Central memory CD4-positive, alpha-beta T cell (primary cell): ENCODE measurements at places on chromosomes 7 and 10.

- no peak for DNase-seq
Measured at GRCh38 chr10:63935705-63936104, 414.5 kb downstream of the REEP3 start.

DNA sequence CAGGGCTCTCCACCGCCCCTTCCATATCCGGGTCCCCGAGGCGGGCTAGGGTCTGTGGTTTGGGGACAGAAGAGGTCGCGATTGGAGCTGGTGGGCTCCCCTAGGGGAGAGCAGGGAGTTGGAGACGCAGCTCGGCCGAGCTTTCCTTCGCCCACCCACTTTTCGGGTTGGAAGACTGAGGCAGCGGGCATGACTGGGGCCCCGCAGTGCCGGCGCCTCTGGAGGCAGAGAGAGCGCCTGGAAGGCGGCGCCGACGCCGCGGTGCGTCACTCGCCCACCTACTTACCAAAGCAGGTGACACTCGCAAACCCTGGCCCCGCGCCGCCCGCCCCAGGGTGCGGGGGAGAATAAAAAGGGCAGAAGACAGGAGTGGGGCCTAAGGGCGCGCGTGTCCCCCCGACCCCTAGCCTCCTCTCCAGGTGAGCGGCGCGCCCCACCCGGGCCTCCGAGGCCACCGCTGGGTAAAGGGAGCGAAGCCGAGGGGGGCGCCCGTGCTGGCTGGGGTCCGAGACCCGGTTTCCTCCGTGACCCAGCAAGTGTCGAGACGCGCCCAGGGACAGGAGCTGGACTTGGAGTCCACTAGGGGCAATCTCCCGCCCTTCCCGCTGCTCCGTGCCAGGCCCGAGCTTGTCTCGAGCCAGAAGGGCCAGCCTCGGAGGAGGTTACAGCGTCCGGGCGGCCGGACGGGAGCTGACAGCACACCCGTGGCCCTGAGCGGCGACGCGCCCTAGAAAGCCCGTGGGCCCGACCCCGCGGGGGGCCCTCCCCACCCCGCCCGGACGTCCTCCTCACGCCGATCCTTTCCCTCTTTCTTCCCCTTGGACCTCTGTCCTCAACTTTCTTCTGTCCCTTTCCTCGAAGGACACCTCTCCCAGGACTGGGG, 34.4 kb upstream of the GRID1 start:
- DNase-seq, result peak; percentile 76

- DNase-seq, result no peak
Measured at GRCh38 chr10:132373241-132373955, 23.6 kb upstream of the PWWP2B start.

GRCh38 chr10:114723361-114723760, 65.3 kb upstream of the ABLIM1 start:
- no peak for DNase-seq

DNA sequence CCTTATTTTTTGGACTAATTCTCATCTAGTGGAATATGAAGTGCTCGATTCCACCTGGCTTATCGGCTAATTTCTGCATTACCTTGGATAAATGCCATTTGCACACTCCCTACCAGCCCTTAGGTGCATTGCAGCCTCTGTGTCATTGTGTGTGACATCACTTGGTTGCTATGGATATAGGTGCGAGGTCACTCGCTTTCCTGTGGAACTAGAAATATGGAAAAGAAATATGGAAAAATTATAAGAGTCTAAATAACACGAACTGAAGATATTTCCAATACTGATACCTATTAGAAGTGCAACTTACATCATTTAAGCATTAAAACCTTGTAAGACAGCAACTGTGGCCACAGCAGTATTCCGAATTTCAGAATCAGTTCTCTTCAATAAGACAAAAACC, 2.0 kb downstream of the YWHAG start:
- DNase-seq, result no peak

DNA sequence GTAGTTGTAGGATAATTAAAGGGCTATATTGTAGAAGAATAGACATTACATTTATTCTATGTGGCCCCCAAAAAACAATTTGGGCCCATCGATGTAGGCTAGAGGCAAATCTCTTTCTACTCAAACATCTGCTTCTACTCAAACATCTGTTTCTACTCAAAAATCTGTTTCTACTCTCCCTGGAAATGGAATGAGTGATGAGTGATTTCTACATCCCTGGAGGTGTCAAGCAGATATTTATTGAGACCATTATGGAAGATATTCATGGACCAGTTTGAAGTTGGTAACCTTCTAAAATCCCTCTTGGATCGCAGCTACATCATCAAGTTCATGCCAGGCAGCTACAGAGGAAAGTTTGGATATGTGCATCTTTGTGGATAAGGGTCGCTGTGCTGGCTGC, 5.1 kb upstream of the PLPP4 start:
- DNase-seq, result no peak

DNA sequence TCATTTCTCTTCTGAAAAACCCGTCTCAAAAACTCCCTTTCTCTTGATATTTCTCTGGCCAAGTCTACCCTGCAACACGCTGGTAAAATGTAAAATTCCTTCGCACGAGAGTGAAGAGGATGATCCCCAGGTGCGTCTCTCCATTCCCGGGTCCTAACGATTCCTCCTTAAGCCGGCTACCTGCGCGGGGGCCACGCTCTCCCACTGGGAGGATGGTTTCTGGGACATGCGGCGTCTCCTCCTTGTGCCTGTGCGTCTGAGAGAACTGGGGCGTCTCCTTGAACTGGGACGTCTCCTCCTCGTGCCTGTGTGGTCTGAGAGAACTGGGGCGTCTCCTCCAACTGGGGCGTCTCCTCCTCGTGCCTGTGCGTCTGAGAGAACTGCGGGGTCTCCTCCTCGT, 149.9 kb downstream of the WDR37 start:
- DNase-seq, result no peak
